ENCODE measurements at places on chromosomes 7 and 10.

- H3K4me1 ChIP-seq = peaks cover 8% of the 10 kb centered on the region
- DNase-seq = no peak
- no peak overlapping the region for H3K27ac ChIP-seq
- H3K27me3 ChIP-seq = no peaks in the 10 kb centered on the region
- no peak overlapping the region for H3K4me3 ChIP-seq
Measured at GRCh38 chr10:103951942-103952341, 15.0 kb upstream of the SLK start.

- H3K4me1 ChIP-seq = peaks cover 41% of the 10 kb centered on the region
- peak overlapping the region; percentile 74 for H3K4me3 ChIP-seq
- peak; percentile 20 for DNase-seq
- H3K27ac ChIP-seq = peak overlapping the region; percentile 87
- H3K27me3 ChIP-seq = no peaks in the 10 kb centered on the region
Measured at GRCh38 chr7:7761974-7762779, 43.8 kb upstream of the RPA3 start.

DNA sequence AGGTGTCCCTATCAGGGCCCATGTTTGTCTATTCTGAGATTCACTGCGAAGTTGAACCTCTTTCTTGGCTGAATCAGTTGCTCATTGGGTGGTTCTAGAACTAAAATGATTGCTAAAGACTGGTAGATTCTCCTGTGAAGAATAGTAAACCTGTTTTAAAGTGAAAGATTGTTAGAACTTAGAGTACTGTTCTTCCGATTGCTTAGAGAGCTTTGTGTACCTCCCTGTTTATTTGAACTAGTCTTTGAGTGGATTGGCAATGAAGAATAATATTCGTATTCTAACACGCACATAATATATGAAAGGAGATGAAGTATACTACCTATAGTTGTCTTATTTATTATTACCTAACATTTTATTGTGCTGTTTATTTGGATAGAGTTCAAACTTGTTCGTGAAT, 124.8 kb upstream of the RPA3 start:
- peaks cover 10% of the 10 kb centered on the region for H3K4me1 ChIP-seq
- no peak for DNase-seq
- no peaks in the 10 kb centered on the region for H3K27me3 ChIP-seq
- H3K36me3 ChIP-seq = peaks cover 3% of the 10 kb centered on the region
- H3K4me3 ChIP-seq = no peak overlapping the region

GRCh38 chr7:15073301-15073700, 170.8 kb upstream of the DGKB start:
- no peaks in the 10 kb centered on the region for H3K27me3 ChIP-seq
- H3K4me1 ChIP-seq = no peaks in the 10 kb centered on the region
- no peak overlapping the region for H3K27ac ChIP-seq

GRCh38 chr7:38451840-38452239, 178.4 kb upstream of the TARP start:
- no peaks in the 10 kb centered on the region for H3K36me3 ChIP-seq
- peaks cover 4% of the 10 kb centered on the region for H3K27me3 ChIP-seq
- DNase-seq = no peak
- no peak overlapping the region for H3K4me3 ChIP-seq

DNA sequence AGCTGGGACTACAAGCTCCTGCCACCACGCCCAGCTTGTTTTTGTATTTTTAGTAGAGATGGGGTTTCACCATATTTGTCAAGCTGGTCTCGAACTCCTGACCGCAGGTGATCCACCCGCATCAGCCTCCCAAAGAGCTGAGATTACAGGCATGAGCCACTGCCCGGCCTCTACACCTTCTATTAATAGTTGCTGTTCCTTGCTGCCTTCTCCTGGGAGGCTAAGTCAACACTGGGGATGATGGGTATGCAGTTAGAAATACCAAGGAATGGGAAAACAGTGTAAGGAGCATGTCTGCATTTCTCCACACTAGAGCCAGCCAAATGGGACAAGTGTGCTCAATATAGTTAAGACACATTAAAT, 97.3 kb upstream of the PDLIM1 start:
- no peak overlapping the region for H3K27ac ChIP-seq
- peaks cover 7% of the 10 kb centered on the region for H3K4me1 ChIP-seq
- H3K4me3 ChIP-seq = no peak overlapping the region

GRCh38 chr7:75739796-75740672, 1.3 kb upstream of the HIP1 start:
- peak overlapping the region; percentile 91 for H3K27ac ChIP-seq
- peaks cover 10% of the 10 kb centered on the region for H3K27me3 ChIP-seq
- H3K4me3 ChIP-seq = peak overlapping the region; percentile 82
- DNase-seq = no peak

GRCh38 chr10:87761153-87761552, 56.9 kb downstream of the ATAD1 start:
- peaks cover 34% of the 10 kb centered on the region for H3K36me3 ChIP-seq
- H3K4me3 ChIP-seq = no peak overlapping the region
- peaks cover 44% of the 10 kb centered on the region for H3K4me1 ChIP-seq
- peak overlapping the region; percentile 47 for H3K27ac ChIP-seq

DNA sequence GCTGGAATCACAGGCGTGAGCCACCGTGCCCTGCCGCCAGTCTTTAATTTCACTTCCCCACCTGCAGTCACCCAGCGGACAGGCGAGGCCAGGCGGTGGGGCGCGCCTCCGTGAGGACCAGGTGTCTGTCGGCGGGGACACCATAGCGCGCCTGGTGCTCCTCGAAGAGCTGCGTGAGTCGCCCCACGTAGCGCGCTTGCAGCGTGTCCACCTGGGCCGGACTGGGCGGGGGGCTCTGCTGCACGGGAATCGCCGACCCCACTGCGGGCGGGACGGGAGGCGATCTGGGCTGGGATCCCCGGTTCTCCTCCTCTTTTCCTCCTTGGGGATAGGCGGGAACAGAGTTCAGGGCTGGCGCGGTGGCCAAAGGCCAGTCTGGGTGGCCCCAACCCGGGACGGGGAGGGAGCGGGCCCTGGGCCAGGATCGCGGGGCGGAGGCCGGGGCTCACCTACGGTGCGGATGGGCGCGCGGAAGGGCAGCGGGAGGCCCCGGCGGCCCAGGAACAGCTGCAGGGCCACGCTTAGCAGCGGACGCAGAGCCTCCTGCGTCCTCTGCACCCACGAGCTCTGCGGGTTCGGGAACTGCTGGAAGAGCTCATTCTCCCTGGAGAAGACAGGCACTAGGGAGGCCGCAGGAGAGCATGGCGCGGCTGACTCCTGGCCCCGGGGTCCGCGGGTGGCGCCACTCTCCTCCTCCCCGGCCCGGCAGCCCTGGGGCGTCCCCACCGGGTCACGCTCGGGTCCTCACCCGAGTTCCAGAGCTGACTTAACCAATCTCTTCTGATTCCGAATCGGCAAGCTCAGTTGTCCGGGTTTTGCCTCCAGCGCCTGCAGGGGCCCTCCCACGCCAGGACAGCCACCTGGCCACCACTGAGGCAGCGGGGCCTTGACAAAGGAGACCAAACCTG, 1.1 kb upstream of the MOGAT3 start:
- peaks cover 21% of the 10 kb centered on the region for H3K27me3 ChIP-seq
- peaks cover 7% of the 10 kb centered on the region for H3K36me3 ChIP-seq
- DNase-seq = no peak
- peaks cover 4% of the 10 kb centered on the region for H3K4me1 ChIP-seq
- no peak overlapping the region for H3K27ac ChIP-seq
- no peak overlapping the region for H3K4me3 ChIP-seq

GRCh38 chr10:71747551-71748523, 25.5 kb downstream of the VSIR start:
- peaks cover 97% of the 10 kb centered on the region for H3K4me1 ChIP-seq
- H3K36me3 ChIP-seq = peaks cover 39% of the 10 kb centered on the region
- peak overlapping the region; percentile 68 for H3K4me3 ChIP-seq
- peak overlapping the region; percentile 99 for H3K27ac ChIP-seq
- no peak for DNase-seq
- no peaks in the 10 kb centered on the region for H3K27me3 ChIP-seq

DNA sequence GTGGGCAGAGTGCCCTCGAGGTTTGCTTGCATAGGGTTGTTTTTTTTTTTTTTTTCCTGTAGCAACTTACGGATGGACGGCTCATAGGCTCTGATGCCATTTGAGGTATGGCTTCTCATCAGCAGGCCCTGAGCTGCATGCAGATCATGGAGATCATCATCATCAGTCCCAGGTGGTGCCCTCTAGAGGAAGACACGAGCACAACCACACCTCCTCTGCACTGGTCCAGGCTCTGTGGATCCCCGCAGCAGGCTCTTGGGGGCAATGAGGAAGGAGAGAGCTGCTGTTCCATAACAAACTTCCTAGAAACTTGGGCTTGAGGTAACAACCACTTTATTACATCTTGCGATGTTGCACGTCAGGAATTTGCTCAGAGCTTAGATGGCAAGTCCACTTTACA, 132.7 kb upstream of the CXCL12 start:
- DNase-seq = peak; percentile 17
- no peaks in the 10 kb centered on the region for H3K4me1 ChIP-seq
- no peaks in the 10 kb centered on the region for H3K27me3 ChIP-seq
- no peaks in the 10 kb centered on the region for H3K36me3 ChIP-seq
- H3K27ac ChIP-seq = no peak overlapping the region

DNA sequence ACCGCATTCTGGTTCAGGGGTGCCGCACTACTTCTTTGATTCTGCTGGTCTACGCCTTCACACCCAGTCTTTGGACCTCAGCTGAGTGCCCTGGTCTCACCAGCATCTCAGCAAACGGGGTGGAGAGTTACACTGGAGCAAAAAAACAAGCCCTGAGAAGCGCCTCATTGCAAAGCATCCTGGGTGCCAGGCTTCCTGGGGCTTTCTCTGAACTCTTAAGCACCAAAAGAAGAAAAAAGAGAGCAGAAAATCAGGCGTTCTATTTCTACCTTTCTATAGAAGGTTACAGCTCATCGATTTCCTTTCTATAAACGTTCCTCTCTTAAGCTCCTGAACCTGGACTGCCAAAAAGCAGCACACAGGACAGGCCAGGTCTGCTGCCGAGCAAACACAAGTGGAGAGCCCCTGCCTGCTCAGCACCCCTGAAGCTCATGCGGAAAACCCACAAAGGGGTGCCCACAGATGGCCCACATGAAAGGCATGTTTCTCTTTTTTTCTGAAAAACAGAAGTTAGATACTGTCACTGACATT, 217.9 kb downstream of the SFMBT2 start:
- H3K27me3 ChIP-seq = no peaks in the 10 kb centered on the region
- H3K27ac ChIP-seq = peak overlapping the region; percentile 94
- DNase-seq = peak; percentile 77
- peaks cover 69% of the 10 kb centered on the region for H3K36me3 ChIP-seq
- H3K4me3 ChIP-seq = peak overlapping the region; percentile 46
